ENCODE measurements at places on chromosomes 12 and 14.

DNA sequence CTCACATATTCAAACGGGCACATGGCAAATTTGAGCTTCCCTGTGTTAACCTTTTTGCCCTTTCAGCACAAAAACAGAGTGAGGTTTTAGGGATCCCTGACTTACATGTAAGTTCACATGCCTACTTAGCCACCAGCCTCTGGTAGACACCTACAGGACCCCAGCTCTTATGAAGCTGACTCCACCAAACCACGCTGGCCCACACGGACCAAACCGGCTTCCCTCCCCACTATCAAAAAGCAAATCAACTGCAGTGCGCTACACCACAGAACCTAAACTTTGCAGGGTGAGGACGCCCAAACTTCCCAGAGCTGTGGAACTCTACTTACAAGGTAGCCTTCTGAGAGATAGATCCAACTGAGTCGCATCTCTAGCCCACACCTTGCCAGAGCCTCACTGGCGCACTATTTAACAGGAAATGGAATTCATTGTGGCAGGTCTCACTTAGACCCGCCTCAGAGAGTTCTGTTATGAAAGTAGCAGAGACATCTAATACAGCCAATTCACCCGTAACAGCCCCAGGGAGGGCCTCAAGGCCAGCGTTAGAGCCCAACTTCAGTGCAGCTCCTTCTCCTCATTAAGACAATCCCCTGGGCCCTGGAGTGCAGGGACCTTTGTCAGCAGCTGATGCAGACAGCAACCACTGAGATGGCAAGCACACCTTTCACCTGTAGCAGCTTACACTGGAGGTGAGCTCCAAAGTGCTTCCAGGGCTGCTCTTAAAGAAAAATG lies 49.2 kb downstream of the SH2B3 start:
- H3K4me1 ChIP-seq, result peaks cover 20% of the 10 kb centered on the region
- H3K27me3 ChIP-seq, result no peaks in the 10 kb centered on the region
- no peak for DNase-seq
- H3K4me3 ChIP-seq, result no peak overlapping the region
- H3K27ac ChIP-seq, result peak overlapping the region; percentile 8

DNA sequence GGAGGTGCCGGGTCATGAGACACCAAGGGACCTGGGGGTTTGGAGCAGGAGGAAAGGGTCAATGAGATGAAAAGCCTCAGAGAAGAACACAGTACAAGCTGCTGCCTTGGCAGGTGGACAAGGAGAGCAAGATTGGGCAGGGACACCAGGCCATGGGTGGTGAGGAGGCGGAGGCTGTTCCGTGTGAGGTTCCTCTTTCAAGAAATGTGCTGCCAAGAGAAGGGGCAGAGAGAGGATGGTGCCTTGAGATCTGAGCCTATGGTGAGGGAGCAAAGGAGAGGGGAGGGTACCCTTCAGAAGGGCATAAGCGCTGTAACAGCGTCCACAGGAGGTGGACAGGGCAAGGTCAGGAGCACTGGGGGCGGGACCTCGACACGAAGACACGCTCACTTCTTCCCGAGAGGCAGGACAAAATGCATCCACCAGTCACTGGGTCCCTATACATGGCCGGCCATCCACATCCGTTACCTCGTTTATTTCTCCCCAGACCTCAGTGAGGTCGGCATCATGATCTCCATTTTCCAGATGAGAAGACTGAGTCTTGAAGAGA lies 100.2 kb downstream of the B4GALNT3 start:
- no peaks in the 10 kb centered on the region for H3K27me3 ChIP-seq
- H3K36me3 ChIP-seq, result peaks cover 10% of the 10 kb centered on the region
- H3K4me1 ChIP-seq, result peaks cover 35% of the 10 kb centered on the region
- no peak overlapping the region for H3K27ac ChIP-seq

DNA sequence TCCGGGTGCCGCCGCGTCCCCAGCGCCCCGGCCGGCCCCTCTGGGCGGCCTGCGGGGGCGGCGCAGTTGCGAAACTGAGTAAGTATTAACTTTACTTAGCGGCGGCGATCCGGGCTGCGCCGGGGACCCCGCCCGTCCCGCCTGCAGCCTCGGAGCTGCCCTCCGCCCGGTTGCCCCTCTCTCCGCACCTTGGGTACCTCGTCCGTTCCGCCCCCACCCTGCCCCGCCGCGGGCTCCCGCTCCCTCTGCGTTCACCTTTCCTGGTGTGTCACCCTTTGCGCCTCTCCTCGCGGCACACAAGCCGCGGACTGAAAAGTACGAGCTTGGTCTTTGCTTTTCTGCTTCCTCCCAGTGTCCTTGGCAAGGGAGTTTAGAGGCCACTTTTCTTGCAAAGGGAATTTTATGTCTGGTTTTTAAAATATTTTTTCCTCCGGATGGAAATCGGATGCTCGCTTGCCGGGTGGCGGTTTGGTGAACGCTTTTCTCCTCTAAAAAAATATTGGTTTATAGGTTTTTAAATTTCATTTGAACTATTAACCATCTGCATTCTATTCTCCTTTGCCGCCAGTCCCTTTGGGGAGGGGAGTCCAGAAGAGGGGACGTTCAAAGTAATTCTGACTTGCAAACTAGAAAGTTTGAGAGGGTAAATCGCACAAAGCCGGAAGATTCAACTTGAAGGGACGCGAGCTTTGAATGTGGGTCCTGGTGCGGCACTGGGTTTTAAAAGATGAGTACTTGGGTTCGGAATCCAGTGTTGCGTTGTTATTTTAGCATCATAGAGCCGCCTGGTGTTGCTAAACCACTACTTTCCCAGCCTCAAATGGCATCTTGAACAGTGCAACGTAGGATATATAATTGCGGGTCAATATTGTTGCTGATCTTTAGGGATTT lies 834 bp downstream of the RASSF8 start:
- no peak for DNase-seq
- peaks cover 11% of the 10 kb centered on the region for H3K4me1 ChIP-seq
- peaks cover 1% of the 10 kb centered on the region for H3K36me3 ChIP-seq
- peaks cover 71% of the 10 kb centered on the region for H3K27me3 ChIP-seq
- H3K4me3 ChIP-seq, result peak overlapping the region; percentile 82
- no peak overlapping the region for H3K27ac ChIP-seq

GRCh38 chr14:103908580-103908979 lies 19.7 kb upstream of the TDRD9 start:
- peak overlapping the region; percentile 35 for H3K4me3 ChIP-seq
- H3K27me3 ChIP-seq, result no peaks in the 10 kb centered on the region
- peaks cover 9% of the 10 kb centered on the region for H3K4me1 ChIP-seq
- H3K36me3 ChIP-seq, result peaks cover under 1% of the 10 kb centered on the region
- H3K27ac ChIP-seq, result peak overlapping the region; percentile 14
- no peak for DNase-seq

- no peaks in the 10 kb centered on the region for H3K27me3 ChIP-seq
- H3K4me3 ChIP-seq, result no peak overlapping the region
- no peak for DNase-seq
- peaks cover 8% of the 10 kb centered on the region for H3K4me1 ChIP-seq
- H3K27ac ChIP-seq, result no peak overlapping the region
Measured at GRCh38 chr14:60125918-60126317, 34.2 kb downstream of the PCNX4 start.

Measured in activated naive CD8-positive, alpha-beta T cell treated with anti-CD3 and anti-CD28 coated beads, Interleukin-2, amount 10 ng/mL, durations not matched to agents 7 days and 5 days (primary cell).